ENCODE measurements at places on chromosomes 13 and 19. TPM values are rescaled to one million over a fixed set of nuclear protein-coding genes. Genes with fewer than 3 reads are reported as not detected.

DNA sequence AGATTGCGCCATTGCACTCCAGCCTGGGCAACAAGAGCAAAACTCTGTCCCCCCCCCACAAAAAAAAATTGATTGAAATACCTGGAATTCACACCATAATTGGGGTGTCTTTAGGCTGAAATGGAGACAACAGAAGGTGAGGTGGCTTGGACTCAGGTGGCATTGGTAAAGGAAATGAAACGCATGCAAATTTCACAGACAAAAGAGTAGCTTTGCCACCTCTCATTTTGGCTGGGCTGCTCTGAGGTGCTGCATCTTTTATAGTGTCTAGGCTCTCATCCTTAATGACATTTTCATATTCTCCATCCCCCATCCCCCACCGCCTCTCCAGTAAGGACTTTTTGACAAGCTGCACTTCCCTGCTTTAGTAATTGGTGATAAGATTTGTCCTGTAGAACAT, 6.9 kb downstream of the UBE2L5 start:
- DNase-seq, result no peak

DNA sequence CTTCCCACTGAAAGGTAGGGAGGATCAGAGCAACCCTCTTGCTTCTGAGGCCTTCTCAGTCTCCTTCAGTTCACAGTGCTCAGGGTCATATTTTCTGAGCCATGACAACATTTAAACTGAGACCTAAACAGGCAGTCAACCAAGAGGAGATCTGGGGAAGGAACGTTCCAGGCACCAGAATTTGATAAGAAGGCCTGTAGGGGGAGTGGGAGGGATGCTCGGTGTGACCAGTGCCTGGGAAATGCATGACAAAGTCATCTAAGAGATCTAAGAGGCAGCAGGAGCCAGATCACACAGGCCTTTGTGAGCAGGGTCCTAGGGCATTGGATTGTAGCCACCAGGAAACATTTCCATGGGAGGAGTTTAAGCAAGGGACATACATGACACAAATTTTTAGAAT, 71.6 kb downstream of the SHISA2 start:
- DNase-seq, result peak; percentile 3

- DNase-seq, result no peak
Observed at GRCh38 chr19:3053218-3053621, 9.1 kb downstream of the TLE5 start.

DNA sequence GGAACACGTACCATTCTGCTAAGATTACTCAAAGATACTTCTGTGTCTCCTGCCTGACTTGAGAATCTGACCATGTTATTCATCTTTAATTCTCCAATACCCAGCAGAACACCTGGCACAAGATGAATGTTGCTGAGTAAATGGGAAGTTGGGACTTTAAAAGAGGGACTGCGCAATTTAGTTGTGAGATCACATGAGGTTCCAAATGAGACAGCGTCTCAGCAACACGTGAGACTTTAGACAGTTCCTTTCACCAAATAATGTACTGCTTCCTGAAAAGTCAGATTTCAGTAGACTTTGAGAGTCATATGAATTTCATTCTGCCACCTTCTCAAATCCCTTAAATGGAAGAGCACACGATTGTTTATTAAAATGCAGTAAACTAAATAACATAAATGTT, 36.7 kb downstream of the DOCK9 start:
- no peak for DNase-seq

DNA sequence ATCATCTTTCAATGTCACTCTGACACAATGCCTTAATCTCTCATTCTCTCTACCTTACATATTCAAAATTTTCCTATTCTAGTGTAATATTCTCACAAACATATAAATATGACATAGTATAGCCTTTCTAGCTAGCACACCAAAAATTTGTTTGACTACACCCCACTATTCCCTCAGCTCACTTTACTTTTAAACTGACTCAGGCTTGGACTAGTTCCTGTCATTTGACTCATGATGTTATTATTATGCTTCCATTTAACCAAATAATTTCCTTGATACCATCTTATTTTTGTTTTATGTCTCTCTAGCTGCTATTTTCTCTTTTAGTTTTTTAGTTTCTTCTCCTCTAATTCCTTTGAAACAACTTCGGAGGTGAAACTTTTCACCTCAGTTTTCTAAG, 1745.6 kb upstream of the PCDH20 start:
- DNase-seq, result peak; percentile 57

- DNase-seq, result no peak
Observed at GRCh38 chr13:108594153-108594552, 35.3 kb upstream of the MYO16 start.

DNA sequence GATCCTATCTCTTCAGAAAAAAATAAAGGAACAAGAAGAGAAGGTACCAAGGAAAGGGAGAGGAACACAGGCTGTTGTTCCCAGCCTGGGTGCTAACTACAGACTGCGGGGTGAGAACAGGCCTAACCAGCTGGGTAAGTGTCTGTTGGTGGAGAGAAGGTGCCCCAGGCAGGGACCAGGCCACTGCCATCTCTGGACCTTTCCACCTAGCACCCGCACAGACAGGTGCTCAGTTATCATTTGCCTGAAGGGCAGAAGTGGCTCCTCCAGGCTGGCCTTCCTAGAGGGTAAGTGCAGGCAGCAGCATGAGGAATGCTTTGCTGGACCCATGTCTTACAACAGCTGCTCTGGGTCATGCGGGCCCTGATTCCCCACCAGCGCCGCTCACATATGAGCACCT, 10.1 kb downstream of the DNMT1 start:
- DNase-seq, result no peak

- DNase-seq, result peak; percentile 15
Observed at GRCh38 chr19:23070353-23071146, 46.3 kb upstream of the ZNF730 start.

DNA sequence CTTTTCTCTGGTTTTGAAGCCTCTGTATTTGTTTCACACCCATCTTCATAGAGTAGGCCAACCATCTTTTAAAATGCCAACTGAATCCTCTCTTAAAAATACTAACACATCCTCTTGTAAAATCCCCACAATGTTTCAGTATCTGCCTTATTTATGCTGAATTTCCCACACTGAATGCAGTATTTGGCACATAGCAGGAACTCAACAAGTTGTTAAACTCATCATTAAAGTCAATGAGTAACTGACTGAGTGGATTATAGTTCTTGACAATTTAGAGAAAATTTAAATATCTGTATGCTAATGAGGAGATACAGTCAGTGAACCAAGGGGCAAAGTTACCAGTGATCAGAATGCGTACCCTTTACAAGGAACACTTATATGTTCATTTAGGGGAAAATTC, 505.5 kb upstream of the PCDH9 start:
- DNase-seq, result no peak

- no peak for DNase-seq
Observed at GRCh38 chr13:52061587-52061986, 37.1 kb downstream of the UTP14C start.

GRCh38 chr19:44447916-44448674, at the start of gene ZNF229:
TSS of gene ZNF229 (minus strand) at chr19:44448472. CDS start at chr19:44442847, 5,625 bp downstream.
- DNase-seq, result peak; percentile 94

- DNase-seq, result no peak
Observed at GRCh38 chr19:23346696-23347095, 48.6 kb downstream of the ZNF91 start.

GRCh38 chr19:6803036-6803404, 30.5 kb downstream of the VAV1 start:
- DNase-seq, result no peak

GRCh38 chr13:93355094-93355493, 128.5 kb downstream of the GPC6 start:
- no peak for DNase-seq

DNA sequence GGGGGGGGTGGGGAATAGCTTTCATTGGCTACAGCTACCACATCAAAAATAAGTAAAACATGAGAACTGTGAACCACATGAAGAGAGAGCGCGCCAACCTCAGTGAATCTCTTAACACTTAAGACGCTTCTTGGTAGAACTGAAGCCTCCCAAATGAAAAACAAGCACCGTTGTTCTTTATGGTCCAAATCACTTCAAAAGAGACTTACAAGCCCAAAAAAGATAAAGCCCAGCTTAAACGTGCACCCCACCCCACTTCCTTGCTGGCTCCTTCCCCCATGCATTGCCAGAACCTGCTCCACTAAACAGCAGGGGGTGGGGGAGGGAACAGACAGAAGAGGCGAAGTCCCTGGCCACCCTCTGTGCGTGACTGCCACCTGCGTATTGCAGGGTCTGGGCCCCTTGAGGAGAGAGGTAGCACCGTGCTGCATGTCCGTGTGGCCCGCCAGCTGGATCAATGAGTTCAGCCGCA, 479.1 kb downstream of the FOXO1 start:
- no peak for DNase-seq

DNA sequence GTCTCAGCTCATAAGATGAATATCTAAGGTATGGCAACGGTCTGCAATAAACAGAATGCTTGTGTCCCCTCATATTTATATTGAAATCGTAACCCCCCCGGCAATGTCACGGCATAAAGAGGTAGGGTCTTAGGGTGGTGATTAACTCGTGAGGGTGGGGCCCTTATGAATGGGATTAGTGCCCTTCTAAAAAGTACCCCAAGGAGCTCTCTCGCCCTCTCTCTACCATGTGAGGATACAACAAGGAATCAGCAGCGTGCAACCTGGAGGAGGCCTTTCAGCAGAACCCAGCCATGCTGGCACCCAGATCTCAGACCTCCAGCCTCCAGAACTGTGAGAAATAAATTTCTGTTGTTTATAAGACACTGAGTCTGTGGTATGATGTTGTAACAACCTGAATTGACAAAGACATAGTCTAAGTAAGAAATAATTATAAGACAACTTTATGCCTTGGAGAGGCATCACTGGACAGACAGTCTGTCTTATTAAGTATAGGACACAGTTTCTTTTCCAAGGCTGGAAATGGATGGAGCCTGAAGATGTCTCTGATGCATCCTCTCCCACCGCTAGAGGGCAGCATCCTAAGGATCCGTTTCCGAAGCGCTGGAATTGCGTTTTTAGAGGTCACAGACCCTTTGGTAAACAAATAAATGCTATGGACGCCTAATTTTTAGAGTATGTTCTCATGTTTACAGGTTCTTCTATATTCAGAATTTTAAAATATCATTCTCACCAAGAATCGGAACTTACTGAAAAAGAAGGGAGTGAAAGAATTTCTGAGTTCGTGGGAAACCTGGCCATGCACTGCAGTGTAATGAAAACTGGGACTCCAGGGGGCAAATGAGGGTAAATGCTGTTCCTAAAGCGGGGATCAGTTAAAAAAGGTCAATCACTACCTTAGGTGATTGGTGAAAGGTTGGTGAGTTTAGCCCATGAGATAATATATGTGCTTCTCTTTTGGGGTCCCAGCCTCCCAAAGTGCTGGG, 13.3 kb upstream of the LEUTX start:
- DNase-seq, result peak; percentile 41

- peak; percentile 51 for DNase-seq
Observed at GRCh38 chr19:46513461-46514236, 18.0 kb upstream of the PNMA8B start.

GRCh38 chr19:31066385-31066784, 282.9 kb downstream of the TSHZ3 start:
- peak; percentile 78 for DNase-seq

DNA sequence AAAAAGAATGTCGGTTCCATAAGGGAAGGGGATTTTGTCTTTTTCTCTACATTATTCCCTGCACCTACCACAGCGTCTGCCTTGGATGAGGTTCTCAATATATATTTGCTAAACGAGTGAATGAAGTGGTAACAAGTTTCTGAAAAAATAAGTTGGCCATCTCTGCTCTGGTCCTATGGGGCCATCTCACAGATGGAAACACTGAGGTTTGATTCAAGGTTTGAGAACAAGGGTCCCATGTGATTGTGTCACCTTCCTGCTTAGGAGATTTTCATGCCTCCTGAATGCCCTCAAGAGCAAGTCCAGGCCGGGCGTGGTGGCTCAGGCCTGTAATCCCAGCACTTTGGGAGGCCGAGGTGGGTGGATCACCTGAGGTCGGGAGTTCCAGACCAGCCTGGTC, 3.2 kb downstream of the MYPOP start:
- no peak for DNase-seq

DNA sequence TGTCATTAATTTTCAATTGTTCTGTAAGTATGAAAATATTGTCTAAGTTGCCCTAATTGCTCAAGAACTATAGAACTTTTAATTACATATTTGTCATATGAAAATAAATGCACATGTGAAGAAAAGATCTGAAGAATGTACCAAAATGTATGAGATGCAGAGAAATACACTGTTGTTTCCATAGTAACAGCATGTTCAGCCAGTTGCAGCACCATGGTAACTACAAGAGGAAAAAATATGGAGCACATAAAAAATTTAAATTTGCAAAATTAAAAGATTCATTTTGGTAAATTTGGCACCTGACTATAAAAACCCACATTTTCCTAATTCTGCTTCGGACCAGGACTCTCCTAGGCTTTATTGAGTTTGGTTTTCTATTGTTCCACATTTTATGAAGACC, 1170.0 kb upstream of the MIR17HG start:
- no peak for DNase-seq

DNA sequence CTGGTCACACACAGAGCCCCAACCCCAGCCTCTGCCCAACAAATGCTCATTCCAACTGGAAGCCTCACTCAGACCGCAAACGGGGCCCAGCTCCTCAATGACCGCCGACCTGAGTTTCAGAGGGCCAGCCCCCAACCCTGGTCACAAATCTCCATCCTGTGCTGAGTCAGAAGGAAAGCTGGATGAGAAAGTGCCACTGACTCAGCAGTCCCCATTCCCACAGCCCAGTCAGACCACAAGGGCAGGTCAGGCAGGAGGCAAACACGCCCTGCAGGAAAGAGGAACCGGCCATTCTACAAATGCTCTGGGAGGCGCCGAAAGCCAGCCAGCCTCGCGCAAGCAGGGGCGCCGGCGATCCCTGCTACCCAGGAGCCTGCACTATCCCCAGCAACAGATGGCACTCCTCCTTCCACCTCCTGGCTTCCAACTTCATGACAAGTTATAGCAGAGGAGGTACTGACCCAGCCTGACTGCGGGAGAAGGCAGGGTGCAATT, 14.1 kb upstream of the PRKD2 start:
- DNase-seq, result peak; percentile 94

DNA sequence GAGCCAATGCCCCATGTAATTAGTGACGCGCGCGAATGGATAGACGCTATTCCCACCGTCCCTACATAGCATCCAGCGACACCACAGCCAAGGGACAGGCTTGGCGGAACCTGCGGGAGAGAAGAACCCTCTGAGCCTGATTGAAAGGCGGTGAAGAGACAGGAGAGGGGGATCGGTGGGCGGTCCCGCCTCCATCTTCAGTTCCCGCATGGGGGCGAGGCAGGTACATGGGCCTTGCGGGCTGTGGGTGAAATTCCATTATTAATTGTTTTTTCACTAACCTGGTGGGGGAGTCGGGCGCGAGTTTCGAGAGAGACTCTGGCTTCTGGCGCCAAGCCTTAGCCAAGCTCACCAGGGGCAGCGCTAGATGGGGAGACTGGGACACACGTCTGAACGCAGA, 8.4 kb upstream of the TEX101 start:
- DNase-seq, result no peak

DNA sequence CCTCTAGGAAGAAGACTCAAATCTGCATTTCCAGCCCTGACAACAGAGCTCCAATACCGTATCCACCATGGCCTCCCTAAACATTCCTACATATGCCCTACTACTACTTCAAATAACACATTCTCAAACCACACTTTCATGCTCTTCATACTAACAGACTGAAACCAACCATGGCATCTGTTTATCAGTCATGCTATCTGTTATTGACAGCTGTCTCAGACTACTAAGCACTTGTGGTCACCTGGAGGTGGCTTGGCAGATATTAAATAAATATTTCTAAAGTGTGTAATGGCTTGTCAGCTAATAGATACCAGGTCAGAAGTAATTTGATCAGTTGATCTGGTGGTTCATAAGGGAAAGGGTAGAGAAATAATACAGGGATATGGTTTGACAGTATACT, 489.1 kb downstream of the DIAPH3 start:
- DNase-seq, result no peak

Gene SUGP1
- 35.8 TPM for total RNA-seq

Gene TPTE2
- total RNA-seq, result not detected

Gene ZNF429
- total RNA-seq, result 5.3 TPM
